ENCODE measurements at places on chromosomes 1 and 21.

DNA sequence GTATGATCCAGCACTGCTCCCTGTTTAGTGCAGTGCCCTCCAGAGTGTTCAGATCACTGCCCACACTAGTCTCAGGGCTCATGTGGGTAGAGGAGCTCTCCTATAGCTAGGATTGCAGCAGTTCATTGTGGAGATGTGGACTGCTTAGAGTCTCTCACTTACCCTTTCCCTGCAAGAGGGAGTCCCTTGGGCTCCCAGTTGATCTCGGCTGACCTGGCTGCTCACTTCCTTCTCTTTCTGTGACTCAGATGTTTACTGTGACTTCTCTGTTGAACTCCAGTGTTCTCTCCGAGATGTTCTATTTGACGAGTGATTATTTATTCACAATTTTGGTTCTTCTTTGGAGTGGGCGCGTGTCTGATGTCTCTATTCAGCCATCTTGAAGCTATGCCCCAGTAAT lies 141.9 kb downstream of the PTBP2 start:
- no peak for DNase-seq

- DNase-seq, result no peak
These were observed 368.3 kb upstream of the OLFM3 start for GRCh38 chr1:102365071-102365470.

GRCh38 chr1:112625696-112626095 lies 6.1 kb downstream of the CAPZA1 start:
- DNase-seq, result no peak

- peak; percentile 39 for DNase-seq
These were observed 6.2 kb upstream of the ANKRD35 start for GRCh38 chr1:145891587-145892485.

- DNase-seq, result no peak
These were observed 161.1 kb downstream of the PIGK start for GRCh38 chr1:77057994-77058585.

DNA sequence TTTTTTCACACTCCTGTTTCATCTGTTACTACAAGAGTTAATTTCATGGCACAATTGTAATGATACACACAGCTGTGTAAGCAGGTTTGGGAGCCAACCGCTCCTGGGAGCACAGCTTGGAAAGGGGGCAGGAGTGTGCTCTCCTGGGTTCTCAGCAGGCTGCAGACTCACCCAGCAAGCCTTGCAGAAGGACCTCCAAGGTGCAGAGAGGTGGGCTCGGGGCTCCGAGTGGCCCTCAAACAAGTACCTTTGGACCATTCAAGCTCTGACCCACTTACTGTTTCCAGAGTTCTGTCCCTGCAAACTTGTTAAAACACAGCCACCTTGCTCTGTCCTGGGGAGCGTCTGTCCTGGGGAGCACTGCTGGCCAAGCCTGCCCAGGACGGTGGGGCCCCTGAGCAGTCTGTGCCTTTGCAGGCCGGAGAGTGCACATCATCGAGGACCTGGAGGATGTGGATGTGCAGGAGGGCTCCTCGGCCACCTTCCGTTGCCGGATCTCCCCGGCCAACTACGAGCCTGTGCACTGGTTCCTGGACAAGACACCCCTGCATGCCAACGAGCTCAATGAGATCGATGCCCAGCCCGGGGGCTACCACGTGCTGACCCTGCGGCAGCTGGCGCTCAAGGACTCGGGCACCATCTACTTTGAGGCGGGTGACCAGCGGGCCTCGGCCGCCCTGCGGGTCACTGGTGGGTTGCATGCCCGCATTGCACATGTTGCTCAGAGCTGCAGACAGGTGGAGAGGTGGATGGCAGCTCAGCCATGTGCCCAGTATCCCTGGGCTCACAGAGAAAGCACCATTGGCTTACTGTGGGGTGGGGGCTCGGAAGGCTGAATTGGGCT lies 78.0 kb downstream of the OBSCN start:
- DNase-seq, result no peak

DNA sequence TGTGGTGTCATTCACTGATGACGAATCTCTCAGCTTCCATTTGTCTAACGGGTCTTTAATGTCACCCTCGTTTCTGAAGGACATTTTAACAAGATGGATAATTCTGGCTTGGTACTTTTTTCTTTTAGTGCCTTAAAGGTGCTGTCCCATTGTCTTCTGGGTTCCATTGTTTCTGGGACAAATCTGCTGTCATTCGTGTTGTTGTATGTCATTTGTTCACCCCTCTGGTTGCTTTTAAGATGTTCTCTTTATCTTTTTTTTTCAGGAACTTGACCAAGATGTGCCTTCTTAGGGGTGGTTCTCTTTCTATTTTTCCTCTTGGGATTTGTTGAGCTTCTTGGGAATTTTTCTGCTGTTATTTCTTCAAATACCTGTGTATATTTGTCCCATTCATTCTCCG lies 14.0 kb upstream of the MMEL1 start:
- no peak for DNase-seq

Data from CD4-positive, alpha-beta T cell treated with Interferon alpha-2 for 1 hour (primary cell).